ENCODE measurements at places on chromosomes 11 and 22.

GRCh38 chr11:119729951-119730613 lies 1.1 kb upstream of the NECTIN1 start:
- DNase-seq, result peak; percentile 7

DNA sequence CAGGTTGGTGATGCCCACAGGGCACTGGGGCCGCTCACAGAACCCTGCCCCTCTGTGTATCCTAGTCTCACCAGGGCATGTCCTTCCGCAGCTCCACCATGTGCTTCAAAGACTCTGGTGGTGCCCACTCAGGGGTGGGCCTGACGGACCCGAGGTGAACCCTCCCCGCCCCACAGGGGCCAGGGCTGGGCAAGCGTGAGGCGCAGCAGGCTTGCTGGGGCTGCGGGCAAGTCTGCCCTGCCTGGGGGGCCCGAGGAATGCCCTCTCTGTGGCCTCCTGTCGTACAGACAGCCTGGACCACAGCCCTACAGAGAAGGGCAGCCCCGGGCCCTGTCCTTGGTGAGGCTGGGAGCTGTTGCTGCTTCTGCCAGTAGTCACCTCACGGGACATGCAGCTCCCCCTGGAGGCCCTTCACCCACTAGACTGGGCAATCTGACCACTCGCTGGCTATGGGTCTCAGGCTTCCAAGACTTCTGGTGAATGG lies 40.2 kb downstream of the TBX1 start:
- DNase-seq, result no peak

DNA sequence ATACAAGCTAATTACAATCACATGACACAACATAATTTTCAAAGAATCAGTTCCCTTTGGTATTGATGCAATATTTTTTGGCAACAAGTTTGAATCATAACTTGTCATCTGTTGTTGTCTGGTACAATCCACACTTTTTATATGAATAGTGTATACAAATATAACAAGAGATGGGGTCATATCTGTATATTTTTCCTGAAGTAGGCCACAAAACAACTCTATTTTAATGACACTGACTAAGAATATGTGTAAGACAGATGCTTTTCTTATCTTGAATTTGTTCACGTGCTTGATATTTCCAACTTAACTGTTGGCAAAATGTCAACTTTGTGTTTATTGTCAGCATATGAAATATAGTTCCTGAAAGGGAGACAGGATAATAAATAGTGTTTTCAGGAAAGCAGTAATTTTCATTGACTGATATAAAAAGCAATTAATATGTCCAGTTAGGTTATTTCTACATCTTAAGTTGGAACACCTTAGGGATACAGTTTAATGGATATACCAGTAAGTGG lies 27.9 kb downstream of the NOX4 start:
- no peak for DNase-seq

- DNase-seq, result peak; percentile 19
Observed at GRCh38 chr11:33687733-33688479, 12.7 kb downstream of the C11orf91 start.

GRCh38 chr11:45092901-45093760 lies 53.3 kb upstream of the PRDM11 start:
- DNase-seq, result no peak

GRCh38 chr22:27252282-27253049 lies 549.1 kb downstream of the MN1 start:
- DNase-seq, result no peak

- no peak for DNase-seq
Observed at GRCh38 chr11:129402206-129403171, 26.8 kb downstream of the BARX2 start.

- DNase-seq, result peak; percentile 65
Observed at GRCh38 chr11:15720460-15720859, 605.7 kb downstream of the INSC start.

GRCh38 chr22:22245935-22246525 lies 1.4 kb downstream of the VPREB1 start:
- DNase-seq, result no peak

GRCh38 chr22:26985931-26986782 lies 328.8 kb downstream of the MIAT start:
- no peak for DNase-seq

DNA sequence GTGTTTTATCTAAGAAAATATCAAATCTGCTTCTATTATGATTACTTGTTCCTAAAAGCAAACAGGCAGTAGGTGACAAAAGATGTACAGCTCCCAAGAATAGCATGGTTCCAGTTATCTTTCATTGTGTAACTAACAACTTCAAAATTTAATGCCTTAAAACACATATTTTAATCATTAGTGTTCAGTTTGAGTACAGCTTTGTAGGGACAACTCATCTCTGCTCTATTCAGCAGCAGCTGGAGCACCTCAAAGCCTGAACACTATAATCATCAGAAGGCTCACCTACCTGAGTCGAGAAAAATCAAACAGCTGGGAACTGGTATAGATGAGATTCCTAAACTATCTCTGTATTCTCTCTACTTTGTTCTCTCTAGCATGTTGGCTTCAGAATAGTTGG lies 24.3 kb upstream of the OR5B12 start:
- no peak for DNase-seq

DNA sequence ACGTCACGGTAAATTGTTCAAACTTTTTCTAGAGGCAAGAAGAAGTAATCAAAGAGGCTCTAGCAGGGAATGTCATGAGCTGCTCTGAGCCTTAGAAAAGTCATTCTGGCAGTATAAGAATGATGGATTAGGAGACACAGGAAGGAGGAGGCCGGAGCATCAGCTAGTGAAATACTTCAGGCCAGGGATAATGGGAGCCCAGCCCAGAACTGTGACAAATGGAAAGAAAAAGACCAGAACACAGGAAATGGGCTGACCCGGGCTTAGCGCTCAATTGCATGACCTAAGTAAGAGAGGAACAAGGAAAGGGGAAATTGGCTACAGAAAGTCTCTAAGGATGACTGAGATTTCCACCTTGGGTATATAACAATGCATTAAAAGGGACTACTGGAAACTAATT lies 108.6 kb downstream of the LARGE1 start:
- DNase-seq, result no peak

- peak; percentile 35 for DNase-seq
Observed at GRCh38 chr11:116073854-116074837, 569.9 kb upstream of the CADM1 start.

- DNase-seq, result no peak
Observed at GRCh38 chr22:26435327-26436093, 6.5 kb downstream of the ASPHD2 start.

- DNase-seq, result no peak
Observed at GRCh38 chr22:44369293-44369661, 56.5 kb upstream of the SHISAL1 start.

- DNase-seq, result no peak
Observed at GRCh38 chr11:606245-606644, 9.5 kb downstream of the IRF7 start.

DNA sequence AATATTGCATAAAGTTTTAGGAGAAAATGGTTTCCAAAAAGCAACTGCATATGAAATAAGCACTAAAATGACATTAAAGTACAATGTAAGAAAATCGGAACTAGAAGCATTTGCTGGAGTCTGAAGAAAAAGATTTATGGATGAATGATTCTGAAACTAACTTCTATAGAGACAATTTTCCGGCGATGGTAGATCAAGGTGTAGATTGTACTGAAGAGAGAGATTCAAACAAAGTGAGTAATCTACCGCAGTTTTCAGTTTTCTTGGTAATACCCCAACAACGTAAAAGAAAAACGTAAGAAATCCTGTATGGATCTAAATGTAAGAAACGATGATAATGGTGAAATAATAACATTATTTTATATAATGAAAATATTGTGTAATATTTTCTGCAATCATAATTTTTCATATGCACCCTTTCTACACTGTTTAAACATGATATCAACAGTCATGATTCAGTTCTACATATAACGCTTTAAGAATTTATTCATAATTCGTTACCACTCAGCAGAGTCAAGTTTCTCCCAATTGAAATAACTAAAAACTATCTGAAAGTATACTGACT lies 1.8 kb upstream of the CDPF1 start:
- DNase-seq, result no peak

DNA sequence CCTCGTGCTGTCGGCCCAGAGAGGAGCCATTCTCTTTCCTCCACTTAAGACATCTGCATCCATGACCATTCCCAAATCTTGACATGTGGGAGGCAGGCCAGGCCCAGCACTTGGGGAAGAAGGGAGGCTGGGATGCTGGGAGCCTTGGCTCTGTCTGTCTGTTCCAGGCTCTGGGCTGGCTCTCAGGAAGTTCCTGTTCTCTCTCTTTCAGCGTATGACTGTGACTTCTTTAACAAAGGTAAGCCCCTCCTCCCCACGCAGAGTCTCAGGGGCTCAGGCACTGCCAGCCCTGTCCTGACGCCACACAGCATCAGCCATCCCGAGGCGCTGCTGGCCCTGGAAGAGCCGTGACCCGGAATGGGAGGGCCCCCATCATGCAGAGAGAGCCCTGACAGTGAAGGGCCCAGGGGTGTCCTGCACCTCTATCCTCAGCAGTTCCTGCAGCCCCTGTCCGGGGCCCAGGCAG lies 52.4 kb downstream of the OTOG start:
- no peak for DNase-seq

GRCh38 chr22:22883090-22883727 lies 4.4 kb upstream of the IGLL5 start:
- DNase-seq, result no peak

- no peak for DNase-seq
Observed at GRCh38 chr11:927871-928270, 2.2 kb downstream of the AP2A2 start.

DNA sequence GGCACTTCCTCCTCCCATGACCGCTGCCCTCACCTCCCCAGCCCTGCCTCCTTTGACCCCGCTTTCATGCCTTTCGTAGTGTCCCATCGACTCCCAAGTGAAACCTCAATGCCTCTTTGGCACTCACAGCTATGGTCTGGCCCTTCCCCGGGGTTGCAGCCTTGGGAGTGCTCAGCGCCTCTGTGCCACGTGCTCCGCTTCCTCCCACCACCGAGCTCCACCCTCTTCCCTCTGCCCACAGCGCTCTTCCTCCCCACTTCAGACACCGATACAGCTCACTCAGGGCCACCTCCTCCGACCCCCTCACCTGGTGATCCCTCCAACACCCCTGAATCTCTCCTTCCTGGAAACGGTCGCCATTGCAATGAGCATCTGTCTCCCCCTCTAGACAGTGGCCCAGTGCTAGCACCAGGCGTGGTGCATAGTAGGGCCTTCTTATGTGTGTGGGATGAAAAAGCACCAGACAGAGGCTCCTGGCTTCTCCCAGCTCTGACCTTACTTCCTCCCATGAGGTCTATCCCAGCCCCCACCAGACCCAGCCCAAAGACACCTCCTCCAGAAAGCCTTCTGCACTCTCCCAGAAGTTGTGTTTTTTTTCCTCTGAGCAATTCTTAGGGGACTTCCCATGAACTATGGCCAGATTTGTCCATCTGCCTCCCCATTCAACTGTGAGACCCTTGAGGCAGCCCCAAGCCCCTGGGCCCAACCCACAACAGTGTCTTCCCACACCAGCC lies 16.4 kb upstream of the SCGB1A1 start:
- DNase-seq, result no peak
